NCI-H446 treated with DMSO at 0.1 percent for 48 hours (cell line): ENCODE measurements at places on chromosomes 12 and 14.

- DNase-seq = no peak
Measured at GRCh38 chr12:119957135-119957534, 31.9 kb upstream of the BICDL1 start.

GRCh38 chr12:46664761-46665287, 161.0 kb downstream of the SLC38A4 start:
- no peak for DNase-seq

- no peak for DNase-seq
Measured at GRCh38 chr12:108198043-108198442, 69.0 kb downstream of the WSCD2 start.

GRCh38 chr14:50058113-50058512, 58.3 kb downstream of the VCPKMT start:
- DNase-seq = no peak

DNA sequence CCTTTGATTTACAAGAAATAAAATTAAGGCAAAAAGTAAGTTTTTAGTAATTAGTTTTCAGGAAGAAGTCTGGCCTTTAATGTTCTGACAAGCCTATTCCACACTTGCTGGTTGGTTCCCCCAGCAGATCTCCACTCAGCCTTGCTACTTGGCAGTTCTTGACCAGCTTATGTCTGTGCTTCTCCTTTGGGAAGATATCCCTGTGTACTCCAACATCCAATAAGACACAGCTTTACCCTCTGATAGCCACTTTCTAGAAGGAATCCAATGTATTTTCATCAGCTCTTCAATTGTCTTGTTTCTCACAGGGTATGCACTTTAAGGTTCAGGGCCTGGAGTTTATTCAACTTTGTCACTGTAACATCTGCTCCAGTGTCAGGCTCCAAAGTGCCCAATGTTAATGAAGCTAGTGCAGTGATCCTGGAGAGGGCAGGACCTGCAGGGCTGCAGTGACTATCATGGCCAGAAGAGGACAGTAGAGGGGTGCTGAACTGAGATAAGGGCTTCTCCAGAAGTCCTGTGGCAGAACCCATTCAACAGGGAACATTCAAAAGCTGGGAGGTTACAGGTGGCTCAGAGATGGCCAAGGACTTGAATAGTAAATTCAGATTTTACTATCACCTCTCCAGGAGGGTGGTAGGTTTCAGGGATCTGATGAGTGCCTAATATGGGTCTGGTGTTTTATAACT, 22.9 kb downstream of the JKAMP start:
- DNase-seq = peak; percentile 26

DNA sequence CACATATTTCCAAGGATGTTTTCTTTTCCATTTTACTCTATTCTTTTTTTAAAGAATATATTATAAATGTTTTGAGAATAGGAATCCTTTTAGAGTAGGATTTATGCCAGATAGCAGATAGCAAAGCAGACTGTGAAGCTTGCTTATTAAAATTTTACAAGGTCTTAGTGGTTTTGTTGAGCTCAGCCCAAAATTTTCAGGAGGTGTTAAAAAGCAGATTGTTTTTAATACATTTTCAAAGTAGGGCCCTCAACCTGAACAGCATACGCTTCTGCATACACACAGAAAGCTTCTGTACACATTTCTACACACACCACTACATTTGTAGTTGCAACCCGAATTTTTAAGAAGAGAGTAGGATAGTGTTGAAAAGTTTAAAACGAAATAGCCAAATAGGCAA, 151.0 kb downstream of the EPS8 start:
- DNase-seq = no peak

- no peak for DNase-seq
Measured at GRCh38 chr12:103852498-103852997, 11.5 kb upstream of the NT5DC3 start.

DNA sequence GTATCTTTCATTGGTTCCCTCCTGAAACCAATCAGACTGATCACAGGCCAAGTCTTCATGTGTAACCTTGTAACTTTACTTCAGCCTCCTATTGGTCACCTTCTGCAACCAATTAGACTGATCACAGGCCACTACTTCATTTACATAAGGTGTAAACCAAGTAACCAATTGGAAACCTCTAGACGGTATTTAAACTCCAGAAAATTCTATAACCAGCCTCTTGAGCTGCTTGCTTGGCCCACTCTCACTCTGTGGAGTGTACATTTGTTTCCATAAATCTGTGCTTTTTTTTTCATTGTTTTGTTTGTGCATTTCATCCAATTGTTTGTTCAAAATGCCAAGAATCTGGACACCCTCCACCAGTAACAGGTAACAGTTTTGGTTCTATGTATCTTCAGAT, 47.5 kb downstream of the EIF2S3B start:
- DNase-seq = no peak

DNA sequence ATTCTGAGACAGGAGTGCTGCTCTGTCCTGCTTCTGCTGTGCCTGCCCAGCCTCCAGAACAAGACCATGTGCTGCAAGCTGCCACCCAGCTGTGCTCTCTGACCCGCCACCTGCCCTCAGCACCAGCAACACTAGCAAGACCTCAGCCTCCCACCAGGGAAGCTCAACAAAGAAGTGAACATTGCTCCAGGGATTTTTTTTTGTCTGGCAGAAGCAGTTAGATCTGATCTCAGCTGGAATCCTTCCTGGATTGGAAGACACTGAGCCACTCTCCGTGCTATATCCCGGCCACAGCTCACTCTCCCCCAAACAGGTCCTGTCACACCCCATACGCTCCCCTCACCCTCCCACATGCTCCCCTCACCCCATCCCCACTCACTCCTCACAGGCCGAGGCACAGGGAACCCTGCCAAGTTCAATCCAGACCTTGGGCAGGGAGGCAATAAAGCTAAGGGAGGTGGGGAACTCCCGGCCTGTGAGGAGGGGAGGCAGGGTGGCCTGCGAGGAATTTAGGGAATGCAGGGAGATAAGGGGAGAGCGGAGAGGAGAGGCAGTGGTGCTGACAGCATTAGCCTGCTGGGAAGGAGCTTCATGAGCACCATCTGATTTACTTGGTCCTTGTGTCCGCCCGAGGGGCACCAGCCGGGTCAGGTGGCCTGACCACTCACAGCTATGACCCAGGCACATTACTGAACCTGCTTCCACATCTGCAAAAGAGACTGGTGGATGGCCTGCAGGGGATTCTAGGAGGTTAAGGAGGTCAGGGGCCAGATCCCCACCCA, 29.7 kb downstream of the CCDC85C start:
- peak; percentile 72 for DNase-seq

DNA sequence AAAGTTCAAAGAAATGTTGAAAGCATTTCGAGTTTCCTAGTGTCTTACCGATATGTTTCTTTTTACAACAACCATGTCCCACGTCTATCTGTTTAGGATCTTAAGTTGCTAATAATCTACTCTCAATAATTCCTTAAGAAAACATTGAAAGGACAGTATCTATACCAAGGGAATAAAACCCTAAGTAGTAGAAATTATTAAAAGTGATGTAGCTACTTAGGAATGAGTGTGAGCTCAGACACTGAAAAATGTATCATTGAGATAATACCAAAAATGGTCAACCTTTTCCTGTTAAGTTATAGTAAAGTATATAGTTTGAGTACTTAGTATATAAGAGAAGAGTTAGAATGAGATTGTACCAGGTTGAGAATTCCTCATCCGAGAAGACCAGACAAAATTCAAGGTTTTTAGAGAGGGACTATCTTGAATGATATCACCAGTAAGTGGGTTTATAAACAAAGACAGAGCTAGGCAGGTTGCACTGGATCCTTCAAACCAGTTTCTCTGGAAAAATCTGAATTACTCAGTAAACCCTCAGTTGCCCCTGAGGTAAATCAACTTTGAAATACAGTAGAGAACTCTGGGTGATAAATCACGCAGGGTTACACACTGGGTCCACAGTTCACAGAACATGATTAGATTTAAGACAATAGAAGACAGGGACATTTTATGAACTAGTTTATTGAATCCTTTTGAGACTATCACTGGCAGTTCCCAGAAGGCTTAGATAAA, 96.8 kb downstream of the ERGIC2 start:
- no peak for DNase-seq

GRCh38 chr12:93762059-93762719, 85.0 kb downstream of the CRADD start:
- no peak for DNase-seq

GRCh38 chr14:96091941-96092411, 52.8 kb downstream of the C14orf132 start:
- DNase-seq = no peak

DNA sequence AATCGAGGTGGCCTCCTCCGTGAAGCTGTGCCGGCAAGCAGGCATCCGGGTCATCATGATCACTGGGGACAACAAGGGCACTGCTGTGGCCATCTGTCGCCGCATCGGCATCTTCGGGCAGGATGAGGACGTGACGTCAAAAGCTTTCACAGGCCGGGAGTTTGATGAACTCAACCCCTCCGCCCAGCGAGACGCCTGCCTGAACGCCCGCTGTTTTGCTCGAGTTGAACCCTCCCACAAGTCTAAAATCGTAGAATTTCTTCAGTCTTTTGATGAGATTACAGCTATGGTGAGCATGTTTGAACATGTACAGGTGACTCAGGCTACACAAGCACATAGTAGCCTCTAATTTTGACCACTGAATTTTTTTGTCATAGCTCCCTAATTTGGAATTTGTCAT, 59.7 kb downstream of the ATP2A2 start:
- no peak for DNase-seq

- DNase-seq = no peak
Measured at GRCh38 chr12:123889848-123890535, 82.6 kb downstream of the CCDC92 start.

GRCh38 chr14:103542605-103543088, 13.7 kb downstream of the TRMT61A start:
- no peak for DNase-seq

GRCh38 chr12:114395233-114395632, 10.7 kb downstream of the TBX5 start:
- no peak for DNase-seq

- no peak for DNase-seq
Measured at GRCh38 chr12:113056381-113056630, 224 bp upstream of the DTX1 start.

DNA sequence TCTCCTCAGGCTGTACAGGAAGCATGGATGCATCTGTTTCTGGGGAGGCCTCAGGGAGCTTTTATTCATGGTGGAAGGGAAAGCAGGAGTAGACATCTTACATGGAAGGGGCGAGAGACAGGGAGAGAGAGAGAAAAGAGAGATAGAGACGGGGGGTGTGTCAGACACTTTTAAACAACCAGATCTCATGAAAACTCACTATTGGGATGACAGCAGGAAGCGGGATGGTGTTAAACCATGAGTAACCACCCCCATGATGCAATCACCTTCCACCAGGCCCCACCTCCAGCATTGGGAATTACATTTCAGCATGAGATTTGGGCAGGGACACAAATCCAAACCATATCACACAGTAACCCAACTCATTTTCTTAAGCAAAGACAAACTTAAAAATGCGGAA, 110.0 kb upstream of the EEA1 start:
- no peak for DNase-seq

GRCh38 chr12:34404377-34405285, 382.3 kb downstream of the ALG10 start:
- DNase-seq = no peak

DNA sequence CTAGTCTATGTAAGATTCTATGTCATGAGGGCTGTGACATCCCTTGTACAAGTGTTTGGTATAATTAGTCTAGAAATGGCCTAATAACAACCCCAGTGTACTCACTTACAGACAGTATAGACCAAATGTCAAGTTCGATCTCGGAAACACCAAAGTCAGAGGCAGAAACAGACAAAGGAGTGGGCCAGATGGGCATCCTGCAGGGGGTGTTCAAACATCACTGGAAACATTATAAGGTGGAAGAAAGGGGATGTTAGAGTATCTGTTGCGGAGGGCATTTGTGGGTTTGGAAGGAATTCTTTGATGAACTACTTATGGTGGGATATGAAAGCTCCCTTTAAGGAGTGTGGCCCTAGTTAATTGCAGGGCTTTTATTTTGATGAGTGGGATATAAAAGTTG, 134.6 kb downstream of the ESR2 start:
- no peak for DNase-seq

- no peak for DNase-seq
Measured at GRCh38 chr12:52371716-52372115, 4.4 kb upstream of the KRT85 start.

DNA sequence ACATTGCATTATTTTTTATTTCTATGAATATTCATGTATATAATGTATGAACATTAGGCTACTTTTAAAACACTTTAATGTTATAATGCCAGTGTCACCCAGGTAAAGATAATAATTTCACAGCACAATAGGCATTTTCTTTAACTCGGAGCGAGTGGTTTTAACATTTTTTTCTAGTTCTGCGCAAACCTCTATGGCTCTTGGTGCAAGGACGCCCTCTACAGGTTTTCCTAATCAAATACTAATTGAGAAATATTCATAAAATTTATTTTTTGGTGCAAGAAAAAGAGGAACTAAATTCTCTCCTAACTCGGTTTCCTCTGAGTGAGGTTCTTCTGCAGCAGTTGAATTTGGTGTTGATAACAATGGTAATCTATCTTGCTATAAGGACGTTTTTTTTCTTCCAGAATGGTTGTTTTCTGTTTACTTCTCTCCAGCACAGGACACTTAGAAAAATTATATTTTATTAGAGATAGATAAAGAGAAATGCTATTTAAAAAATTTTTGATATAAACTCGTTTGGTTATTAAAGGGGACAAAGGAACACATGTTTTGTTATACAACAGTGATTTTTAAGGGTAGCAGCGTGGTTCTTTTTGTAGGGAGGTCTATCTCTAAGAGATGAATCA, 2.4 kb upstream of the WIF1 start:
- peak; percentile 2 for DNase-seq

GRCh38 chr12:71063087-71063486, 94.7 kb downstream of the TSPAN8 start:
- DNase-seq = no peak

DNA sequence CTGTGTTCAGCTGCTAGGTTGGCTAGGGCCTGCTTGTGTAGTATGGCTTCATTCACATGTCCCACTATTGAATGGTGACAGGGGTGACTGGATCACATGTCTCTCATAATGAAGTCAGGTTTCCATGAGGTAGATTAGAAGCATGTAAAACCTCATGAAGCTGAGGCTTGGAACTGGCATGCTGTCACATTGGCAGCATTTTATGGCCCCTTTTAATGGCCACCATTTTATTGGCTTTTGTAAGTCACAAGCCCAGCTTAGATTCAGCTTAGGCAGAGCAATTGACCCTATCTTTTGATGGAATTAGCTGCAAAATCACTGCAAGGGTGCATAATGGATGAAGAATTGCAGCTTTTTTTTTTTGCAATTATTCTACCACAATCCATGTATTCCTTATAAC, 583.5 kb downstream of the MED13L start:
- DNase-seq = no peak

- DNase-seq = no peak
Measured at GRCh38 chr14:98347686-98348085, 924.3 kb downstream of the BCL11B start.

GRCh38 chr14:74620497-74620921, 8.5 kb upstream of the LTBP2 start:
- DNase-seq = no peak

- DNase-seq = no peak
Measured at GRCh38 chr14:63993992-63994391, 141.2 kb downstream of the SYNE2 start.

DNA sequence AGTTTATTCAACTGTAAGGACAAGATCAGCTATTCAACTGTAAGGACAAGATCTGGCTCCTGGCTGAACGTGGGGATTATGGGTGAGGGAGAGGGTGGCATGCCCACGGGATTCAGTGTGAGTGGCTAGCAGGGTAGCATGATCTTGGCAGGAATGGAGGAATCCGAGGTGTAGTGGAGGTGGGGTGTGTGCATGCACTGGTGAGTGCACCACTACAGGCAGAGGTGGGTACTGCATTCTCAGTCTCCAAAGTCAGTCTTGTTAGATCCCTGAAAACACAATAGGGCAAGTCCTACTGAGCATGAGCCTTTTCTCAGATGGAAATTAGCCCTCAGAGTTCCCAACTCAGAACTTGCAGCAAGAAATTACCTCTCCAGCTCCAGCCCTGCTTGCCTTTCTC, 32.2 kb upstream of the DCD start:
- no peak for DNase-seq
